Effector memory CD4-positive, alpha-beta T cell (primary cell): ENCODE measurements at places on chromosomes 16 and 17.

- no peak for DNase-seq
These were observed 92.4 kb upstream of the RPH3AL start for GRCh38 chr17:444879-445454.

DNA sequence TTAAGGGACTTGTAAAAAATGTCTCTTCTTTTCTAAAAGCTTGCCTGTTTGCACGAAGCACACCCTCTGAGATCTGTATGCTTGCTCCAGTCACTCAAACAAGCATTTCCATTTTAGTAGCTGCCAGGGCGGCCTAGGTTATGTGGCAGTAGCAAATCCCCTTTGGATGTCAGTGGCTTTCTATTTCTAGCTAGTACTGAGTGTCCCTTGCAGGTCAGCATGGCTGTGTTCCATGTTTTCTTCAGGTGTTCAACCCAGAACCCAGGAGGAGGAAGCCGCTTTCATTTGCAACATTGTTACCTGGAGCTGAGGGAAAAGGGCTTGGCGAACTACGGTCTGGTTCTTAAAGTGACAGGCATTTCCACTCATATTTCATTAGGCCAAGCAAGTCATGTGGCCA is 36.4 kb downstream of the FOXL1 start:
- no peak for DNase-seq

GRCh38 chr16:47426806-47427205 is 34.1 kb downstream of the ITFG1 start:
- no peak for DNase-seq

DNA sequence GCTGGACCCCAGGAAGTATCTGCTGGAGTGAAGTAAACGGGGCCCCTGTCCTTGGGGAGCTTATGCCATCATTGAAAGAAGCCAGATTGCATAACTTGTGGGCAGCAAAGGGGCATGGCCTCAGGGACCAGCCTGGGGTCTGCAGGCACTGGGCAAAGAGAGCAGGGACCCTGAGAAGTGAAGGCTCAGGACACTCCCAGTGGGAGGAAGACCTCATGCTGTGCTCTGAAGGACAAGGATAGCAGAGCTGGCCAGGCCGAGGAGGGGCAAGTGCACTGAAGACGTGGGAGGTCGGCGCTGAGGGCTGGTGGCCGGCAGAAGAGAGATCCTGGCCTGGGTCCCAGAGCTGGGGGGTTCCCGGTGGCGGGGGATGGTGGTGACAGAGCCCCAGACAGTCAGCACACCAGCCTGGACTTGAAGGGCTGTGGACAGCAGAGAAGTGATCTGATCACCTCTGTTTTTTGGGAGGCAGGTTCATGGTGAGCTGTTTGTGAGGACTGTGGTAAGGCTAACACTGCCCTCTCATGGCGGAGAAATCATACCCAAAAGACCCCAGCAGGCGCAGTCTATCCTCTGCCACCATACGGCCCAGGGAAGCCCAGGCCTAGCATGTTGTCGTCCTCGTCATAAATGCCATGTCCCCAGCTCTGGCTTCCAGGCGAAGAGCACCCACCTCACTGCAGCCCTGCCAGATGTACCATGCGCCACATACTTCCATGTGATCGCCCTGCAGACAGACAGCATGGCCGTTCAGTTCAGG is 7.1 kb upstream of the CNP start:
- no peak for DNase-seq
